ENCODE measurements at places on chromosomes 11 and 22. TPM values are rescaled to one million over a fixed set of nuclear protein-coding genes. Genes with fewer than 3 reads are reported as not detected.

The HOATZ gene
- not detected for polyA plus RNA-seq

The SULT4A1 gene
- not detected for polyA plus RNA-seq

The ST14 gene
- 19.6 TPM for polyA plus RNA-seq

The RAB38 gene
- not detected for polyA plus RNA-seq

The BAIAP2L2 gene
- not detected for polyA plus RNA-seq

The WBP2NL gene
- 3.0 TPM for polyA plus RNA-seq

- no peak overlapping the region for H3K27ac ChIP-seq
- peak overlapping the region; percentile 24 for H3K4me3 ChIP-seq
- H3K4me1 ChIP-seq: peaks cover 21% of the 10 kb centered on the region
- H3K36me3 ChIP-seq: no peaks in the 10 kb centered on the region
- H3K27me3 ChIP-seq: no peaks in the 10 kb centered on the region
Observed at GRCh38 chr11:69335781-69336405, 41.9 kb downstream of the MYEOV start.

- H3K4me3 ChIP-seq: no peak overlapping the region
- peaks cover 51% of the 10 kb centered on the region for H3K4me1 ChIP-seq
- H3K27ac ChIP-seq: peak overlapping the region; percentile 81
- H3K27me3 ChIP-seq: no peaks in the 10 kb centered on the region
- no peaks in the 10 kb centered on the region for H3K36me3 ChIP-seq
- DNase-seq: no peak
Observed at GRCh38 chr22:22863001-22863400, 24.6 kb upstream of the IGLL5 start.

GRCh38 chr11:107017433-107018218 lies 650 bp downstream of the GUCY1A2 start:
- H3K4me1 ChIP-seq: peaks cover 6% of the 10 kb centered on the region
- H3K27me3 ChIP-seq: peaks cover 48% of the 10 kb centered on the region
- H3K36me3 ChIP-seq: peaks cover 14% of the 10 kb centered on the region
- no peak overlapping the region for H3K27ac ChIP-seq
- DNase-seq: no peak

GRCh38 chr22:26587991-26588613 lies 1.8 kb downstream of the TPST2 start:
- no peaks in the 10 kb centered on the region for H3K27me3 ChIP-seq
- DNase-seq: no peak
- peak overlapping the region; percentile 83 for H3K4me3 ChIP-seq
- no peaks in the 10 kb centered on the region for H3K36me3 ChIP-seq

GRCh38 chr11:58586998-58587397 lies 8.1 kb downstream of the ZFP91 start:
- H3K36me3 ChIP-seq: peaks cover 4% of the 10 kb centered on the region
- no peak overlapping the region for H3K4me3 ChIP-seq
- peak overlapping the region; percentile 74 for H3K27ac ChIP-seq
- no peak for DNase-seq

GRCh38 chr22:45903355-45904135 lies 73.4 kb downstream of the WNT7B start:
- DNase-seq: no peak
- no peaks in the 10 kb centered on the region for H3K4me1 ChIP-seq
- H3K27me3 ChIP-seq: peaks cover 36% of the 10 kb centered on the region
- no peaks in the 10 kb centered on the region for H3K36me3 ChIP-seq
- no peak overlapping the region for H3K27ac ChIP-seq

DNA sequence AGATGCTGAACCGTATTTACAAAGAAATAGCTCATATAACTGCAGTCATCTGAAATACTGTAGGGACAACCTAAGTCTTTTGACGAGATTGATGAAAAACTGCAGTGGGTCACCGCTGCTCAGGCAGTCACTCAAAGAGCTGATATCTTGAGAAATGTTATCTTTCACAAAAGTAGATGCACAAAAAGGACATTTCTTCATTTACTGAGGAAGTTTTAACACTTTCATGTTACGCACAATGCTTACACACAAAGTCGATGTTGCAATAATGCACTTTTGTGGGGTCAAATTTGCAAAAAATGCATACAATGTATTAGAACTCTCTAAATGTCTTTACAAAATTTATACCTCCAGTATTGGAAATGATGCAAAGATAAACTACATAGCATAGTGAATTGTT lies 16.2 kb upstream of the OR10V1 start:
- no peak overlapping the region for H3K4me3 ChIP-seq
- H3K4me1 ChIP-seq: no peaks in the 10 kb centered on the region
- H3K36me3 ChIP-seq: no peaks in the 10 kb centered on the region
- DNase-seq: no peak

DNA sequence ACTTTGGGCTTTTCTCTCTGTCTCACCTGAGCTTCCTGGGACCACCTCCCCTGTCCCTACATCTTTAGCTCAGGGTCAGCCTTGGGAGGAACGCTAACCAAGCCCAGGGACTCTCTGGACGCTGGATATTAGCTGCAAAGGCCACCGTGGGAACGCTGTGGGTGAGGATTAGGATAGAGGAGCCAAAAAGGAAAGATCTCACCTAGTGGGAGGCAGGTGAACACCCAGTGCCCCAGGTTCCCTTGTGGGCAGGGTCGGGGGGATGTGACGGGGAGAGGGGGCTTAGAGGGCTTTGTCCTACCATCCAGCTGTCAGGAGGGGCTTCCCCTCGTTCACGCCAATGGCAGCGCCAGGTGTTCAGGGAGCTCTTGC lies 50.2 kb downstream of the LINC01488 start:
- peak overlapping the region; percentile 82 for H3K4me3 ChIP-seq
- peak overlapping the region; percentile 75 for H3K27ac ChIP-seq
- DNase-seq: no peak
- H3K27me3 ChIP-seq: no peaks in the 10 kb centered on the region

GRCh38 chr11:11036185-11036847 lies 178.5 kb upstream of the ZBED5 start:
- DNase-seq: no peak
- H3K4me1 ChIP-seq: no peaks in the 10 kb centered on the region
- peak overlapping the region; percentile 10 for H3K27ac ChIP-seq
- no peak overlapping the region for H3K4me3 ChIP-seq
- H3K27me3 ChIP-seq: peaks cover 28% of the 10 kb centered on the region

DNA sequence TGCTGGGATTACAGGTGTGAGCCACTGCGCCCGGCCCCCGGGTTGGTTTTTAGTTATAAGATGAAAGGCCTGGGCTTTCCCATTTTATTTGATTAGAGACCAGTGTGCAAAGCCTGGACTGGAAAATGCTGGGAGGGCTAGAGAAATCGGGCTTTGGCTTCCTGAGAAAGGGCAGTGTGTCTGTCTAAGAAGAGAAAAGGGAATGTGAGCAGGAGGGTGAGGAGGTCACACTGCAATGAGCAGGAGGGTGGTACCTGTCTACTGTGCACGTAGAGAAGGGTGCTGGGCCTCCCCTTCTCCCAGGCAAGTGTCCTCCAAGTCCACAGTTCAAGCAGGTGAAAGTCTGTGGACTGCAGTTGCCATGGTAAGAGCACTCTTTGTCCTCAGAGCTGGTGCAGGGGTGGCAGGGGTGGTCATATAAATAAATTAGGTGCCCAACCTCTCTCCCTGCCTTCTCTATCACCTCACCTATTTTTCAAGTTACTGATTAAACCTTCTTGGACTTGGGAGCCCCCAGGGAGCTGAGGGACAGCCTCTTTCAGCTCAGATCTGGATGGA lies 30.8 kb downstream of the SLC5A1 start:
- H3K27ac ChIP-seq: no peak overlapping the region
- peaks cover 38% of the 10 kb centered on the region for H3K27me3 ChIP-seq
- H3K36me3 ChIP-seq: no peaks in the 10 kb centered on the region

GRCh38 chr11:35800970-35801953 lies 138.7 kb downstream of the TRIM44 start:
- peaks cover 16% of the 10 kb centered on the region for H3K36me3 ChIP-seq
- peak; percentile 20 for DNase-seq
- H3K4me1 ChIP-seq: peaks cover 36% of the 10 kb centered on the region

- no peaks in the 10 kb centered on the region for H3K36me3 ChIP-seq
- H3K4me1 ChIP-seq: no peaks in the 10 kb centered on the region
- no peak for DNase-seq
- H3K27ac ChIP-seq: no peak overlapping the region
- H3K4me3 ChIP-seq: no peak overlapping the region
Observed at GRCh38 chr11:19200410-19201201, 1.2 kb downstream of the CSRP3 start.

GRCh38 chr22:44952863-44953746 lies 56.7 kb downstream of the PHF21B start:
- H3K36me3 ChIP-seq: no peaks in the 10 kb centered on the region
- H3K27me3 ChIP-seq: peaks cover 11% of the 10 kb centered on the region
- H3K4me1 ChIP-seq: no peaks in the 10 kb centered on the region

DNA sequence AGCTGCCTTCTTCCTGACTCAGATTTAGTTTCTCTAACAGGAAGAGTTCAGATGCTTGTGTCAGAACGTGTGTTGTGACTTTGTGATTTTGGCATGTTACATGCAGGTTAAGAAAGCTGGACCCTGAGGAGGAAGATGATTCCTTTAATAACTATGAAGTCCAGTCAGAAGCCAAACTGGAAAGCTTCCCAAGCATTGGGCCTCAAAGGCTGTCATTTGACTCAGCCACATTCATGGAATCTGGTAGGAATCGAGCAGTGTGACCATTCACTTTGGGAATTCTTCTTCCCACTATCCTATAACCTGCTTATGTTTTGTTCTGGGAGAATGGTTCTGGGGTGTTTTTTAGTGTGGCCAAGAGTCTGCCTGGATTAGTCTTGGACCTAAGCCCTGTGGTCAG lies 48.0 kb downstream of the CABIN1 start:
- no peaks in the 10 kb centered on the region for H3K27me3 ChIP-seq
- no peak overlapping the region for H3K27ac ChIP-seq
- H3K4me1 ChIP-seq: peaks cover 9% of the 10 kb centered on the region
- H3K36me3 ChIP-seq: peaks cover 56% of the 10 kb centered on the region
- no peak for DNase-seq
- H3K4me3 ChIP-seq: peak overlapping the region; percentile 3

GRCh38 chr22:44683881-44684280 lies 18.1 kb upstream of the PRR5 start:
- no peak overlapping the region for H3K4me3 ChIP-seq
- H3K36me3 ChIP-seq: no peaks in the 10 kb centered on the region

- H3K27me3 ChIP-seq: no peaks in the 10 kb centered on the region
- peaks cover 16% of the 10 kb centered on the region for H3K36me3 ChIP-seq
- no peak overlapping the region for H3K4me3 ChIP-seq
- no peak overlapping the region for H3K27ac ChIP-seq
Observed at GRCh38 chr22:49763138-49763537, 64.5 kb downstream of the BRD1 start.

DNA sequence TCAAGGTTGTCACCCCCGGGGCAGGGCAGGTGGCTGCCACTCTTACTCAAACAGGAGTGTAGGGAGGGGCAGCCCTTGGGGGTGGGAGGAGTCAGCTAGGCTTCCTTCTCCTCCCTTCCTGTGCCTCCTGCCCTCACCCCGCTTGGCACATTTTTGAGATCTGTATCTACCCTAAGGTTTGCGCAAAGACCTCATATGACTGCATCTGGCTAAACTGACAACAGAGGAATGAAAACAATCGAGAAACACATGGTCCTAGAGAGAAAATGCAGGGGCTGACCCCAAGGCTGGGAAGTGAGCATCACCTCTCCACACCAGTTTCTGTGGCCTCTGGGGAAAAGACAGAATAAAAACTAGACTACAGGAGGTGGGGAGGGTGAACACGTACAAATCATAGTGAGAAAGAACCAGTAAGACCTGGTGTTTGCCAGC lies 28.1 kb downstream of the IGSF9B start:
- H3K27me3 ChIP-seq: peaks cover 12% of the 10 kb centered on the region
- DNase-seq: no peak
- no peak overlapping the region for H3K4me3 ChIP-seq
- peaks cover 4% of the 10 kb centered on the region for H3K4me1 ChIP-seq
- no peak overlapping the region for H3K27ac ChIP-seq

- no peak overlapping the region for H3K27ac ChIP-seq
- H3K4me3 ChIP-seq: no peak overlapping the region
- DNase-seq: no peak
- no peaks in the 10 kb centered on the region for H3K36me3 ChIP-seq
- no peaks in the 10 kb centered on the region for H3K4me1 ChIP-seq
Observed at GRCh38 chr22:20646415-20646814, 127.5 kb upstream of the SERPIND1 start.

DNA sequence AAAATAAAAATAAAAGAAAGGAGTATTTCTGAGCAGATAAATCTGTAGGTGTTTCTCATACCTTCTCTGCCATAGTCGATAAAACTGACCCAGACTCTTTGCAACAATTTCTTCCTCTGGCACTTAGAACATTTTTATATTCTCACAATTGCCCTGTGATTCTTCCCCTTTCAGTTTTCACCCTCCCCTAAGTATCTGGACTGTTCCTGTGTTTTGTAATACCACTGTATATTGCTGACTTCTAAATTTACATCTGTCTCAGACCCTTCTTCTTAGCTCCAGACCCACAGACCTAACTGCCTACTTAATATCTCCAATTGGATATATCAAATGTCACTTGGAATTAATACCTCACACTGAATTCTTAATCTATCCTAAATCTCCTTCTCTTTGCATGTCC lies 133.4 kb upstream of the DDI1 start:
- no peak for DNase-seq
- H3K4me3 ChIP-seq: no peak overlapping the region
- H3K36me3 ChIP-seq: no peaks in the 10 kb centered on the region
- H3K27me3 ChIP-seq: no peaks in the 10 kb centered on the region

DNA sequence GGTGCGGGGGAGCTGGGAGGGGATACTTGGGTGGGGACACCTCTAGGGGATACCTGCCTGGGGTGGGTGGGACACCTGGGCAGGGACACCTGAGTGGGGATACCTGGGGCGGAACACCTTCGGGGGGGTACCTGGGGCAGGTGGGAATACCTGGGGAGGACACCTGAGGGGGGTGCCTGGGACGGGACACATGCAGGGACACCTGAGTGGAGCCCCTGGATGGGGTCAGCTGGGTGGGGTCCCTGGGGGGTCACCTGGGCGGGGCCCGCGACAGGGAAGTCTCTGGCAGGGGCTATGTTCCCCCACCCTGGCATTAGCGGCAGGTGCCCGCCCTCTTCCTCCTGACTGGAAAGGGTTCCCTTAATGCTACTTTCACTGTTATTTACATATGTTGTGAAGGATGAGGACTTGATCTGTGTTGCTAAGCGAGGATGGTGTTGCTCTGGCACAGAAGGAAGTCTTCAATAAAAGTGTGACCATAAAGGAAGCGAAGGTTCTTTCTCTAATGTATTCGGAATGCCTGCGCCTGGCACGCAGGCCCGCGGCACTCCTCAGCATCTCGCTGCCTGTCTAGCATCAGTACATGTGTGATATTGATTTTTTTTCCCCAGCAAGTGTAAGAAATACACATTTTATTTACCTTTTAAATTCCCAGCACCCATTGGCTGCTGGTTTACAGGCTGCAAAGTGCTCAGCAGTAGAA lies 801.7 kb downstream of the BRD1 start:
- H3K4me3 ChIP-seq: no peak overlapping the region
- no peaks in the 10 kb centered on the region for H3K4me1 ChIP-seq
- H3K27me3 ChIP-seq: peaks cover 10% of the 10 kb centered on the region
- no peak for DNase-seq
- H3K27ac ChIP-seq: no peak overlapping the region
- H3K36me3 ChIP-seq: no peaks in the 10 kb centered on the region

GRCh38 chr11:795634-796564 lies 2.2 kb downstream of the SLC25A22 start:
- H3K27me3 ChIP-seq: no peaks in the 10 kb centered on the region
- H3K27ac ChIP-seq: peak overlapping the region; percentile 93
- no peaks in the 10 kb centered on the region for H3K36me3 ChIP-seq
- peak; percentile 76 for DNase-seq

Data from naive B cell (primary cell).